ENCODE measurements at places on chromosomes 2 and 18. TPM values are rescaled to one million over a fixed set of nuclear protein-coding genes. Genes with fewer than 3 reads are reported as not detected.

Gene SLC9A4
- polyA plus RNA-seq = not detected

- H3K4me3 ChIP-seq = no peak overlapping the region
- no peak overlapping the region for H3K27ac ChIP-seq
- DNase-seq = no peak
- H3K27me3 ChIP-seq = no peaks in the 10 kb centered on the region
- H3K4me1 ChIP-seq = no peaks in the 10 kb centered on the region
Observed at GRCh38 chr2:237149425-237149824, 63.7 kb downstream of the COPS8 start.

Gene LIPG
- polyA plus RNA-seq = 200 TPM

DNA sequence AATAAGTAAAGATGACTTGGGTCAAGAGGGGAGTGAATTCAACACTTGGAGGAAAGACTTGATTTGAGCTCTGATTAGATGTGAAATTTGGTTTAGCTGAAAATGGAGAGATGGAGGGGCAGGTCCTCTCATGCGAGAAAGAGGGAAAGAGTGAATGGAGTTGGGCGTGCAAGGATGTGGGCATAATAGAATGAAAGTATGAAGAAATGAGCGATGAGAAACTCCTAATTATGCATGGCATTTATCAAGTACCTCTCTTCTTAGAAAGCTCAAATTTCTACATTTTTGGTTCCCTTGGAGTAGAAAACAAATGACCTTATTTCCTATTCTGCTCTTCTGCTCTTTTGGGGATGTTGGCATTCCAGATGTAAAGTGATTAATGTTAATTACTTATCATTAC, 161.5 kb downstream of the PHLPP1 start:
- H3K4me1 ChIP-seq = peaks cover 18% of the 10 kb centered on the region
- H3K27ac ChIP-seq = no peak overlapping the region
- no peak for DNase-seq
- no peaks in the 10 kb centered on the region for H3K27me3 ChIP-seq

GRCh38 chr2:47485751-47486300, 82.9 kb downstream of the MSH2 start:
- no peak overlapping the region for H3K27ac ChIP-seq
- no peak for DNase-seq
- no peak overlapping the region for H3K4me3 ChIP-seq
- peaks cover 1% of the 10 kb centered on the region for H3K36me3 ChIP-seq
- peaks cover 23% of the 10 kb centered on the region for H3K4me1 ChIP-seq

DNA sequence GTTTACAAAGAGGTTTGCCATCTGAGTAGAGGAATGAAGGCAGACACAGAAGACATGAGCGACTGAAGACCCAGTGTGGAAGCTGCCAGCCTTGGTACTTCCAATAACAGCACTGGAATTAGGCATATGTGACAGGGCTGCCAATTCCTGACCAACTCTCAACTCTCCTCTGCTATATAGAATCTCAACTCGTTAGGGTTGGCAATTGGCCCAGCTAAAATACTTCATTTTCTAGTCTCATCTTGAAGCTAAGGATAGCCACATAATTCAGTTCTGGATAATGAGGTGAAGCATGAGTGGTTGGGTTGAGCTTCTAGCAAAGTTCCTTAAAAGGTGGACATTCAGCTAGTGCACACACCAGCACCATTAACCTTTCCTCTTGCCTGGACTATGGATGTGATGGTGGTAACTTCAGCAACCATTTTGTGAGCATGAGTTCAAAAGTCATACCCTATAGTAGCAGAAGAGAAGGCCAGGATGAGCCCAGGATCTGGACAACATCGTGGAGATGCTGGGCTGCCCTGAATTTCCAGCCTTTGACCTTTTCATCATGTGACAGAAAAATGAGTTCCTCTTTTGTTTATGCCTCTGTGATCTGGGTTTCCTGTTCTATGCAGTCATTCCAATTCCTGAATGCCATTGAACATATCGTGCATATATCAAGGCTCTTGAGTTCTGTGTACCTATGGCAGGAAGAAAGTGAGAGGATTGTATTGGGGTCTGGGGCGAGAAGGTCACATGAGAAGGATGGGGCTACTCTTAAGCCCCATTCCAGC, 68.1 kb upstream of the HAAO start:
- no peaks in the 10 kb centered on the region for H3K36me3 ChIP-seq
- H3K27me3 ChIP-seq = no peaks in the 10 kb centered on the region
- DNase-seq = no peak
- no peak overlapping the region for H3K27ac ChIP-seq
- H3K4me1 ChIP-seq = peaks cover 40% of the 10 kb centered on the region

Gene DCDC2C
- polyA plus RNA-seq = not detected

Gene ADI1
- polyA plus RNA-seq = 47.4 TPM

GRCh38 chr2:191645032-191645431, 32.9 kb upstream of the NABP1 start:
- H3K27me3 ChIP-seq = no peaks in the 10 kb centered on the region
- H3K27ac ChIP-seq = no peak overlapping the region
- H3K4me1 ChIP-seq = peaks cover 23% of the 10 kb centered on the region
- DNase-seq = no peak
- H3K36me3 ChIP-seq = no peaks in the 10 kb centered on the region

Gene FAM228A
- not detected for polyA plus RNA-seq

DNA sequence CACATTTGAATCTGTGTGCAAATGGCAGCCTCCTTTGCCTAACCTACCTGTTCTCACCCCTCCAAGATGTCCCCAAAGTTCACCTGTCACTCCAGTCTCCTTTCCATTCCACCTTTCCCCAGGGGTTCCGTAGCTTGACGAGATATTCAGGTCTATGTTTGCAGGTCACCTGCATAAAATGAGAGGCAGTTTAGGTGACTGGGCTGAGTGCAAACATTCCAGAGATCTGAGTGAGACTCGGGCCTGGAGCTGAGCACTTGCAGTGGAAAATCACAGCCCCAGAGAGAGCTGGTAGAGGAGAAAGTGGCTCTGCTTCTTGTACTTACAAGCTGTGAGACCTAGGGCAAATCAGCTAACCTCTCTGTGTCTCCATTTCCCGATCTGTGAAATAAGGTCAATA, 20.1 kb downstream of the CAPN14 start:
- no peak for DNase-seq
- no peaks in the 10 kb centered on the region for H3K27me3 ChIP-seq
- H3K4me1 ChIP-seq = peaks cover 15% of the 10 kb centered on the region
- H3K27ac ChIP-seq = peak overlapping the region; percentile 23
- no peak overlapping the region for H3K4me3 ChIP-seq
- no peaks in the 10 kb centered on the region for H3K36me3 ChIP-seq

GRCh38 chr2:232466221-232466620, 10.3 kb downstream of the ALPI start:
- H3K27ac ChIP-seq = no peak overlapping the region
- no peaks in the 10 kb centered on the region for H3K4me1 ChIP-seq
- DNase-seq = no peak

GRCh38 chr2:219448776-219449341, 14.2 kb downstream of the SPEG start:
- no peaks in the 10 kb centered on the region for H3K27me3 ChIP-seq
- no peak for DNase-seq
- H3K27ac ChIP-seq = no peak overlapping the region
- H3K4me1 ChIP-seq = peaks cover 21% of the 10 kb centered on the region
- no peak overlapping the region for H3K4me3 ChIP-seq

GRCh38 chr2:69616755-69617154, 26.8 kb downstream of the AAK1 start:
- H3K27ac ChIP-seq = no peak overlapping the region
- no peaks in the 10 kb centered on the region for H3K36me3 ChIP-seq
- no peaks in the 10 kb centered on the region for H3K27me3 ChIP-seq
- no peak overlapping the region for H3K4me3 ChIP-seq
- DNase-seq = no peak
- peaks cover 16% of the 10 kb centered on the region for H3K4me1 ChIP-seq

DNA sequence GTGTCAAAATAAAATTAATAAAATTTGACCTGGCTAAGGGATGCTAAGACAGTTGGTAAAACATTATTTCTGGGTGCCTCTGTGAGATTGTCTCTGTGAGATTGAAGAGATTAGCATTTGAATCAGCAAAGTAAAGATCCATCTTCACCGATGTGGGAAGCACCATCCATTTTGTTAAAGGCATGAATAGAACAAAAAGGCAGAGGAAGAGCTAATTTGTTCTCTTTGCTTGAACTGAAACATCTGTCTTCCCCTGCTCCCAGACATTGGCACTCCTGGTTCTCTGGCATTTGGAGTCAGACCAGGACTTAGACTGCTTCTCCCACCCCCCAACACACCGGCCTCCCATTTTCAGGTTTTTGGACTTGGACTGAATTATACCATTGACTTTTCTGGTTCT, 603.8 kb upstream of the LINC00305 start:
- no peaks in the 10 kb centered on the region for H3K27me3 ChIP-seq
- H3K36me3 ChIP-seq = no peaks in the 10 kb centered on the region
- H3K27ac ChIP-seq = no peak overlapping the region

GRCh38 chr2:242060212-242060835, 190.8 kb downstream of the RTP5 start:
- H3K36me3 ChIP-seq = no peaks in the 10 kb centered on the region
- H3K4me1 ChIP-seq = peaks cover 2% of the 10 kb centered on the region
- H3K27ac ChIP-seq = no peak overlapping the region
- peaks cover 24% of the 10 kb centered on the region for H3K27me3 ChIP-seq
- no peak overlapping the region for H3K4me3 ChIP-seq

DNA sequence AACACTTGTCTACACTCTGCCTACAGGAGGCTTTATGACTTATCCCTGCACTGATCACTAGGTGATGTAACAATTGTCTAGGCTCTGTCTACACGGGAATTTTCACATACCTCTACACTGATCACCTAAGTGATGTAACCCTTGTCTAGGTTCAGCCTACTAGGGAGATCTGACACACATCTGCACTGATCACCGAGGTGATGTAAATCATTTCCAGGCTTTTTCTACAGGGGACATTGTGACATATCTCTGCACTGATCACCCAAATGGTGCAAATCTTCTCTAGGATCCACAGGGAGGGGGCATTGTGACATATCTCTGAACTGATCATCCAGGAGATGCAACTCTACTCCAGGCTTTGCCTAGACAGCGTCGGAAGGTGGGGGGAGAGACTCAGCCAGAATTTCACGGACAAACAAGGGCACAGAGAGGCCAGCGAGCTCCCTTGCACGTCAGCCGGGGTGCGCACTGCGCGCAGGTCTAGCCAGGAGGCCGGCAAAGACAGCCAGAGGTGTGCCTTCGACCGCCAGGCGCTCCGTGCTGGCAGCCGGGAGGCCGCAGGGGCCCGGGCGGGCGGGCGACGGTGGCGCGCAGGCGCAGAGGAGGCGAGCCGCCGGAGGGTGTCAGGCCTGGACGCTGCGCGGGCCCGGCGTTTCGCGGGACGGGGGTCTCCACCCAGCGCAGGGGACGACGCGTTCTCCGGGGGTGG, 46.9 kb upstream of the USP14 start:
- H3K27ac ChIP-seq = peak overlapping the region; percentile 45
- DNase-seq = no peak
- H3K27me3 ChIP-seq = no peaks in the 10 kb centered on the region
- H3K4me3 ChIP-seq = no peak overlapping the region
- H3K4me1 ChIP-seq = peaks cover 5% of the 10 kb centered on the region

DNA sequence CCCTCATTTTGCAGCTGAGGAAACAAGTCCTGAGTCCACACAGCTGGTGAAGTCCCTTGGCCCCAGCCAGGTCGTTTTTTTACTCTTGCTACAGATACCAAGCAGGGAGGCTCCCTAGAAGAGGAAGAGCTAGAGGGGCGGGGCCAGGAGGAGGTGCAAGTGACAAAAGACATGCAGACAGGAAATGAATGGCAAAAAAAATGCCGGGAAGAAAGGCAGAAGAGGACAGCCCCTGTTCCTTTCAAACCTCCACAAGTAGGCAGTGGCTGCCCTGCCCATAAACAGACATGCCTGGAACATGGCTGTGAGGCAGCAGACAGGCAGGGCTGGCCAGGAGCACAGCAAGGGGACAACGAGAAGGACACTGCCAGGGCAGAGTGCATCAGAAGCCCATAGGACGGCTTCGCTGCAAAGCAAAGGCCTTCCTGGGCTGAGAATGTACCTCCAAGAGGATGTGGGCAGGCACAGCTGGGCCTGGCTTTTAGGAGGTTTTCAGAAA, 108.7 kb downstream of the ZBTB7C start:
- H3K27me3 ChIP-seq = no peaks in the 10 kb centered on the region
- no peaks in the 10 kb centered on the region for H3K36me3 ChIP-seq
- peaks cover 16% of the 10 kb centered on the region for H3K4me1 ChIP-seq
- H3K4me3 ChIP-seq = peak overlapping the region; percentile 26
- no peak for DNase-seq

DNA sequence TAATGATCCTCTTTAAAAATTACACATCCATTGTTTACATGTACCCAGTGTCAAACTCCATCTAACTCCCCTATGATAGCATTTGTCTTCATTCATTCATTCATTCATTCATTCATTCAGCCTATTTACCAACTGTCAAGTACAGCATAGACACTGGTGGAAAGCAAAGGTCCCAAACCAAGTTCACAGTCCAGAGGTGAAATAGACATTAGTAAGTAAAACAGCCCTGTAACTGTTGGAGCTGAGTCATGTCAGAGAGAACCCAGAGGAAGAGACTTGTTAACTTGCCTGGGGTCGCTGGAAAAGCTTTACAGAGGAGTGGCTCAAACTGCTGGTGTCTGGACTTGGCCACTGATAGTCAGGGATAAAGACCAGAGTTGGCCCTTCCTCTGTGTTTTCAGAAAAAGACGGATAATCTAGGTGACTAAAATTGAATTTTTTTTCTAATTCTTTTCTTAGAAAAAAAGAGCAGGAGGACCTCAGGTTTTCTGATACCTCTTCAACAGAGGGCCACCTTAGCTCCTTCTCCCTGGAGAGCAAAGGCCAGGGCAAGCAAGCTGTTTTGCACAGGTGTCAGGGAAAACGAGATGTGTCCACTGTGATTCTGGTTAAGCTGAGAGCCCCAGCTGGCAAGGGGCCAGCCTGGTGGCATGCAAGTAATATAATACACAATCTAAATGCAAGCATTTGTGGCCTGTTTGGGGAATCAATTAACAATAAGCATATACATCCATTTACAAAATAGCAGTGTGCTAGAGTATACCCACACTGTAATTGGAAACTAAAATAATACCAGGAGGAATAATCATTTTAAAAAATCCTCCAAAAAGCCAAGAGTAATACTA, 96.7 kb upstream of the SLC14A2 start:
- H3K27ac ChIP-seq = no peak overlapping the region
- no peaks in the 10 kb centered on the region for H3K27me3 ChIP-seq
- no peaks in the 10 kb centered on the region for H3K36me3 ChIP-seq
- no peak for DNase-seq
- H3K4me1 ChIP-seq = peaks cover 5% of the 10 kb centered on the region

GRCh38 chr2:200373973-200374416, 67.5 kb downstream of the SPATS2L start:
- peaks cover 28% of the 10 kb centered on the region for H3K4me1 ChIP-seq
- no peak for DNase-seq
- H3K4me3 ChIP-seq = peak overlapping the region; percentile 37
- no peaks in the 10 kb centered on the region for H3K27me3 ChIP-seq
- no peaks in the 10 kb centered on the region for H3K36me3 ChIP-seq

DNA sequence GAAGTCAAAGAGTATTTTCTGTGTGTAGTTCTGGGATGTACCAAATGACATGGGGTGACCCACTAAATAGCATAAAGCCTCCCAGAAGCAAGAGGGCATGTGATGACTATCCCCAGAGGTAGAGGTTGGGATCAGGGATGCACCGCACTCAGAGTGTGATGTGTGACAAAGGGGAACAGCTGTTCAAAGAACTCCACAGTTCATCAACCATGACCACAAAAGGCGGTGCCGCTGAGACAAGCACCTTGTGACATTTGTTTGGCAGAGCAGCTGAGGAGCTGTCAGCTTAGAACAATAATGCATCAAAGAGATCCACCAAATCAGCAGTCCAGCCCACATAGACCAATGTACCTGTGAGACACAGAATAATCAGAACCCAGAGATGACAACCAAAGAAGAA, 81.3 kb downstream of the VWC2L start:
- H3K27ac ChIP-seq = no peak overlapping the region
- no peaks in the 10 kb centered on the region for H3K36me3 ChIP-seq
- H3K4me3 ChIP-seq = no peak overlapping the region

Gene NAT8
- polyA plus RNA-seq = not detected

Measured in keratinocyte (primary cell).